ENCODE measurements at places on chromosomes 4 and X.

DNA sequence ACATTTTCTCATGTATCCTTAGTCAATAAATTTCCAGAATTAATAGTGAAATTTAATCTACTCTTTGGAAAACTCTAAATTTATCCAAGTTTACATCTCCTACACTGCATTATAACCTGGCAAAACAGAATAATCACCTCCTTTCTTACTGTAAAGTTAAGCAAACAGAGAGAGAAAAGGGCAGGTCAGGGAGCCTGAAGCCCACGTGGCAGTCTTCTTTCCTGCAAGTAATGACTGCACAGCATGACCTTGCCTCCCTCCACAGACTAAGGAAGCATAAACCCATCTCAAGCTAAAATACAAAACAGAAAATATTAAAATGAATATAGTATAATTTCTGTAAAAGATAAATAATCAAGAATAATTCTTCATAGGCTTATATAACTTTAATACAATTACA is 1153.0 kb downstream of the C4orf33 start:
- no peak overlapping the region for H3K27ac ChIP-seq
- H3K36me3 ChIP-seq = no peaks in the 10 kb centered on the region
- H3K27me3 ChIP-seq = no peaks in the 10 kb centered on the region

DNA sequence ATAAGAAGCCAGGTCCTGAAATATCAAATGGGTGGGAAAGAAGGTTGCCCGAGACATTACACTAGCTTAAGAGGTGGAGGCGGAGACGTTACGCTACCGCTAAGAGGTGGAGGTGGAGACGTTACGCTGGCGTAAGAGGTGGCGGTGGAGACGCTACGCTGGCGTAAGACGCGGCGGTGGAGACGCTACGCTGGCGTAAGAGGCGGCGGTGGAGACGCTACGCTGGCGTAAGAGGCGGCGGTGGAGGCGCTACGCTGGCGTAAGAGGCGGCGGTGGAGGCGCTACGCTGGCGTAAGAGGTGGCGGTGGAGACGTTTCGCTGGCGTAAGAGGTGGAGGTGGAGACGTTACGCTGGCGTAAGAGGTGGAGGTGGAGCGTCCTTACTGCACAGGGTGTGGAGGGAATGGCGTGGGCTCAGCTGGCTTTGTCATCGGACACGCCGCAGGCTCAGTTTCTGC is 12.8 kb downstream of the CYP4V2 start:
- peaks cover 6% of the 10 kb centered on the region for H3K36me3 ChIP-seq
- no peak for DNase-seq
- H3K4me3 ChIP-seq = no peak overlapping the region

- no peaks in the 10 kb centered on the region for H3K4me1 ChIP-seq
- no peaks in the 10 kb centered on the region for H3K36me3 ChIP-seq
- no peak overlapping the region for H3K27ac ChIP-seq
Measured at GRCh38 chrX:69226459-69227158, 61.4 kb upstream of the PJA1 start.

- no peaks in the 10 kb centered on the region for H3K27me3 ChIP-seq
- H3K27ac ChIP-seq = no peak overlapping the region
- no peak overlapping the region for H3K4me3 ChIP-seq
- no peaks in the 10 kb centered on the region for H3K4me1 ChIP-seq
Measured at GRCh38 chrX:138254001-138254400, 457.5 kb downstream of the FGF13 start.

- H3K36me3 ChIP-seq = no peaks in the 10 kb centered on the region
- H3K4me1 ChIP-seq = no peaks in the 10 kb centered on the region
- H3K4me3 ChIP-seq = no peak overlapping the region
- DNase-seq = no peak
- no peak overlapping the region for H3K27ac ChIP-seq
Measured at GRCh38 chrX:20111271-20111670, 5.4 kb downstream of the MAP7D2 start.

- H3K36me3 ChIP-seq = no peaks in the 10 kb centered on the region
- H3K27me3 ChIP-seq = no peaks in the 10 kb centered on the region
- H3K4me3 ChIP-seq = no peak overlapping the region
- DNase-seq = no peak
- no peak overlapping the region for H3K27ac ChIP-seq
- H3K4me1 ChIP-seq = no peaks in the 10 kb centered on the region
Measured at GRCh38 chr4:83369831-83370639, 35.4 kb upstream of the HPSE start.

GRCh38 chr4:58070726-58071125 is 960.5 kb upstream of the IGFBP7 start:
- H3K27me3 ChIP-seq = no peaks in the 10 kb centered on the region
- H3K36me3 ChIP-seq = no peaks in the 10 kb centered on the region
- H3K4me3 ChIP-seq = no peak overlapping the region
- no peak for DNase-seq
- no peak overlapping the region for H3K27ac ChIP-seq
- no peaks in the 10 kb centered on the region for H3K4me1 ChIP-seq

DNA sequence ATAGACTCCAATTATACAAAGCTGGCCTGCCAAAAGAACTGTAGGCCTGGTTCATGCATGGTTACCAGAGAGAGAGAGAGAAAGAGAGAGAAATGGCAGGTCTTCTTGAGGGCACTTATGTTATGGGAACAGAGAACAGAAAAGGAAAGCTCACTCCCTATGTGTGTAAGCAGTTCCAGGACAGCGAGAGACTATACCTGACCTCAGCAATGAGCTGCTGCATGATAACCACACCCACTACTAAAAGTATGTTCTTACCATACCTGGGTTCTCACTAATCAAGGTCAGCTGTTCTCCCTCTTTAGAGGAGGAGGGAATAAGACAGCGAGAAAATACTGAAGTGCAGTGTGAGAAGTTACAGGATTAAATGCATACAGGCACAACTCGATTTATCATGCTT is 583.3 kb downstream of the GBA3 start:
- no peaks in the 10 kb centered on the region for H3K27me3 ChIP-seq
- no peak overlapping the region for H3K4me3 ChIP-seq
- no peak overlapping the region for H3K27ac ChIP-seq
- H3K36me3 ChIP-seq = no peaks in the 10 kb centered on the region
- no peaks in the 10 kb centered on the region for H3K4me1 ChIP-seq

GRCh38 chrX:9227276-9227675 is 193.3 kb upstream of the FAM9B start:
- no peak for DNase-seq
- no peaks in the 10 kb centered on the region for H3K27me3 ChIP-seq
- H3K4me1 ChIP-seq = no peaks in the 10 kb centered on the region

DNA sequence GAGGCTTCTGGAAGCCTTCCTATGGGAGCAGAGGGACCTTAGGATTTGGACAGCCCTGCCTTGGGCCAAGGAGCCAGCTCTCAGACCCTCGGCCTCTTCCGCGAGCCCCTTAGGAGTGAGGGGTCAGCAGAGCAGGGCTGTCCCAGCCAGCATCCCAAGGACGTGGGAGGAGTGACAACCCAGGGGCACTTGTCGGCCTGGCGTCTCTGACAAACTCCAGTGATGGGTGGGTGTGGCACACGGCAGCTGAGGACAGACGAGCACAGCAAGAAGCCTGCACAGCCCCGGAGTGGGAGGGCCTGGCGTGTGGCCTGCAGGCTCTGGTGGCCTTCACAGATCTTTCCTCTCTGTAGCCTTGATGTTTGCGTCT is 11.6 kb upstream of the TNIP2 start:
- H3K27ac ChIP-seq = peak overlapping the region; percentile 29
- H3K4me1 ChIP-seq = no peaks in the 10 kb centered on the region
- DNase-seq = no peak
- no peaks in the 10 kb centered on the region for H3K27me3 ChIP-seq

GRCh38 chrX:109732017-109732801 is 848 bp downstream of the ACSL4 start:
- DNase-seq = no peak
- H3K27ac ChIP-seq = peak overlapping the region; percentile 85
- H3K27me3 ChIP-seq = no peaks in the 10 kb centered on the region
- H3K4me3 ChIP-seq = peak overlapping the region; percentile 54

GRCh38 chrX:70262952-70263567 is 3.1 kb upstream of the P2RY4 start:
- H3K4me3 ChIP-seq = no peak overlapping the region
- H3K4me1 ChIP-seq = no peaks in the 10 kb centered on the region
- no peak overlapping the region for H3K27ac ChIP-seq
- DNase-seq = no peak
- no peaks in the 10 kb centered on the region for H3K27me3 ChIP-seq
- H3K36me3 ChIP-seq = no peaks in the 10 kb centered on the region

GRCh38 chr4:173899813-173900212 is 369.8 kb upstream of the HAND2 start:
- no peaks in the 10 kb centered on the region for H3K27me3 ChIP-seq
- no peak overlapping the region for H3K27ac ChIP-seq
- no peak for DNase-seq
- H3K4me1 ChIP-seq = no peaks in the 10 kb centered on the region

- H3K36me3 ChIP-seq = no peaks in the 10 kb centered on the region
- no peaks in the 10 kb centered on the region for H3K27me3 ChIP-seq
- no peak for DNase-seq
- H3K4me1 ChIP-seq = no peaks in the 10 kb centered on the region
- no peak overlapping the region for H3K27ac ChIP-seq
Measured at GRCh38 chr4:106996490-106996889, 39.6 kb downstream of the DKK2 start.

DNA sequence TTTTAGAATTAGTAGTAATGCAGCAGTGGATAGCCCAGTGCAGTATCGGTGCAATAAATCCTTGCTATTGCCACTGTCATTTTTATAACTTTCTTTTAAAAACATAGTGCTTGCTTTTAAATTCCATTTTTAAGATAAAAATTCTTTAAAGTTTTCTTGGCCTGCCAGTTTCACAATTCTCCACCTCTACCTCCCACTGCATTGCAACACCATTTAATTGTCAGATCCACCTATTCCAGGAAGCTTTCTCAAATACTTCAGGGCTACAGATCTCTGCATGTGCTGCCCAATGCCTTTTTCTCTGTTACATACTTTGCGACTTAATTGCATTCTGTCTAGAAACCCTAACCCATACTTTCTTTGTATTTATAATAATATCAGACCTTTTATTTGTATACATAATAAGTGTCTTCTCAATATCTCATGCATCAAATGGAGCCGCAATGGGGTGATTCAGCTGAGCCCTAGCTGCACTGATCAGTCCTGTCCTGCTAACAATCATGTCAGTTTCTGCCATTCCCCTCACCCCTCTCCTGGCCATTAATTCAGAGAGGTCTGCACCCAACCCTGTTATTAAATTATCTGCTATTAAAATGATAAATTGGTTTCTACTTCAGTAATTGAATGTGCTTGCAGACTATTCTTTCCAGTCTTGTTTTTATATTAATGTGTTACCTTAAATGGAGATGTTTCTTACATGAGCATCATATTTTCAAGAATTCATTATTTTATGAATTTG is 193.1 kb downstream of the SLIT2 start:
- no peak overlapping the region for H3K4me3 ChIP-seq
- no peaks in the 10 kb centered on the region for H3K4me1 ChIP-seq
- no peaks in the 10 kb centered on the region for H3K36me3 ChIP-seq
- no peak for DNase-seq
- no peak overlapping the region for H3K27ac ChIP-seq

GRCh38 chrX:24920769-24921168 is 95.0 kb downstream of the ARX start:
- no peaks in the 10 kb centered on the region for H3K36me3 ChIP-seq
- no peak overlapping the region for H3K4me3 ChIP-seq
- no peaks in the 10 kb centered on the region for H3K27me3 ChIP-seq
- DNase-seq = no peak

GRCh38 chr4:40662962-40663604 is 33.4 kb upstream of the RBM47 start:
- H3K27me3 ChIP-seq = no peaks in the 10 kb centered on the region
- H3K4me1 ChIP-seq = no peaks in the 10 kb centered on the region
- no peak overlapping the region for H3K4me3 ChIP-seq
- no peaks in the 10 kb centered on the region for H3K36me3 ChIP-seq

DNA sequence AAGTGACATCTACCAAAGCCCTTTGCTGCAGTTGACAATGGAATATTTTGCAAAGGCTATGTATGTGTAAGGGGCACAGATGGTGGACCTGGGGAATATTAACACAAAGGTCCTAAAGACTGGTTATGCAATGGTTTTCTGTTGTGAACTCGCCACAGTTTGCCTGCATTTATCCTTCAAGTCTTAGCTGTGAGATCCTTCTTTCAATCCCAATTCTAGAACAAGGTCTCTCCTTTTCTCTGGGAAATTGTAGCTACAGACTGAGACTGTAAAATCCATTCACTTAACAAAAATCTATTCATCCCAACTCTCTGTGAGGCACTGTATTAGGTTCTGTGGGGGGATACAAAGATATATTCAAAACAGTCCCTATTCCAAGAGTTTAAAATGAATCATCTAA is 250.4 kb downstream of the GPM6A start:
- no peak overlapping the region for H3K4me3 ChIP-seq
- no peaks in the 10 kb centered on the region for H3K4me1 ChIP-seq
- H3K27me3 ChIP-seq = no peaks in the 10 kb centered on the region
- no peaks in the 10 kb centered on the region for H3K36me3 ChIP-seq
- no peak overlapping the region for H3K27ac ChIP-seq

DNA sequence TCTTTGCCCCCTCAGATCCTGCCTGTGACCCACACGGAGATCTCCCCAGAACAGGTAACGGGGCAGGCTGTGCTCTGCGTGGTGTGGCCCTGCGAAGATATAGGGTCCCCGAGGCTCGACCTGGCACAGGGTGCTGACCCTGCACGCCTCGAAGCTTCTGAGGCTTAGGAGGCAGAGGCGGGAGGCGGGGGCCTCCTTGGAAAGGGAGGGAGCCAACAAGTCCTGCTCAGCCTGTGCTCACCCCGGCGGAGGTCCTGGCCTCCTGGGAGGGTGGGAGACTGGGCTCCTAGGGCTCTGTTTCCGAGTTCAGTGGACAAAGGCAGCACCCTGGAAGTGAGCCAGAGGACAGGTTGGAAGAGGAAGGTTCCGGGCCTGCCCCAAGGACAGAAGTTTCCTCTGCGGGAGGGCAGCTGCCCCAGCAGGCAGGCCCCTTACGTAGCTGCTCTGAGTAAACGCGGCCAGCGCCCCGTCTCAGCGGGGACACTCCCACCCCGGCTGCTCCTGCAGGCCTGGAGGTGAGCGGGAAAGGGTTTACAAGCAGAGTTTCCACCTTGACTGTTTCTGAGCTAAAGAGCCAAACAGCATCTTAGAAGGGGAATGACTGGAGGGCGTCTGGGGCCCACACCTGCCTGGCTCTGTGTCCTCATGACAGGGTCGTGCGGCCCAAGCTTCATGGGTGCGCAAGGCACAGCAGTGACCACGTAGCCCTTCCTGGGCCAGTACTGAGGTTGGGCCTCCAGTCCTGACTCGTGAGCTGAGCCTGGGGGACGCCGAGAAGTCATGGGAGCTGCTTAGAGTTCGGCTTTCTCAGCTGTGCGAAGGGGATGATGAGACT is 16.1 kb downstream of the TMEM175 start:
- H3K27ac ChIP-seq = no peak overlapping the region
- no peaks in the 10 kb centered on the region for H3K4me1 ChIP-seq
- no peak overlapping the region for H3K4me3 ChIP-seq
- H3K27me3 ChIP-seq = no peaks in the 10 kb centered on the region
- DNase-seq = no peak
- peaks cover 8% of the 10 kb centered on the region for H3K36me3 ChIP-seq

DNA sequence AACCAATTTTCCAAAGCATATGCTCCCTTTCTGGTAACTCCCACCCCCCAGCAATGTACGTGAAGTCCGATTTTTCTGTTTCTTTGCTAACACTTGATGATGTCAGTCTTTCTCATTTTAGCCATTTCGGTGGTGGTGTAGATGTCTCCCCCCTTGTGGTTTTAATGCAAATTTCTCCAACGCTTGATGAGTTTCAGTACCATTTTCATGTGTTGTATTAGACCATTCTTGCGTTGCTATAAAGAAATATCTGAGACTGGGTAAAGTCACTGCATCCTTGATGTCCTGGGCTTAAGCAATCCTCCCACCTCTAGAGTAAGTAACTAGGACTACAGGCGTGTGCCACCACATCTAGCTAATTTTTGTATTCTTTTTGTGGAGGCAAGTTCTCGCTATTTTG is 148.4 kb upstream of the VCX3A start:
- no peaks in the 10 kb centered on the region for H3K27me3 ChIP-seq
- no peak for DNase-seq
- no peaks in the 10 kb centered on the region for H3K4me1 ChIP-seq
- no peaks in the 10 kb centered on the region for H3K36me3 ChIP-seq
- no peak overlapping the region for H3K4me3 ChIP-seq
